ENCODE measurements at places on chromosomes 1 and 21.

DNA sequence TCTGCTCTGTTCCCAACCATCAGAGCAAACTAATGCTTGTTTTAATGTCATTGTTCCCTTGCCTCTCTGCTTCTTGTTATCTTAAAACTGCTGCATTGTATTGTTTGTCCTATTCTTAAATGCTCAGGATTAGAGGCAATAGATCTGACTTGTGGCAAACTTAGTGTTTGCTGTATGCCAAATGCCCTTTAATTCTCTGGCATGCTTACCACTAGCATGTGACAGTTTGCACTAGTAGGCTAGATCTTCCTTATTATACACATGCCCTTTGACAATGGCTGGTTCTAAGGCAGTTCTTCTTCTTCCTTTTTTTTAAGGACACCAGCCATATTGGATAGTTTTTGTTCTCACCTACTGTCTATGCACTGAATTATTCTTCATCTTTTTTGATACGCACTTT, 30.1 kb downstream of the PALMD start:
- no peak for DNase-seq

GRCh38 chr1:244450597-244451538, 841 bp downstream of the ADSS2 start:
- DNase-seq, result peak; percentile 29

- DNase-seq, result no peak
Measured at GRCh38 chr1:164922585-164922984, 363.6 kb downstream of the PBX1 start.

DNA sequence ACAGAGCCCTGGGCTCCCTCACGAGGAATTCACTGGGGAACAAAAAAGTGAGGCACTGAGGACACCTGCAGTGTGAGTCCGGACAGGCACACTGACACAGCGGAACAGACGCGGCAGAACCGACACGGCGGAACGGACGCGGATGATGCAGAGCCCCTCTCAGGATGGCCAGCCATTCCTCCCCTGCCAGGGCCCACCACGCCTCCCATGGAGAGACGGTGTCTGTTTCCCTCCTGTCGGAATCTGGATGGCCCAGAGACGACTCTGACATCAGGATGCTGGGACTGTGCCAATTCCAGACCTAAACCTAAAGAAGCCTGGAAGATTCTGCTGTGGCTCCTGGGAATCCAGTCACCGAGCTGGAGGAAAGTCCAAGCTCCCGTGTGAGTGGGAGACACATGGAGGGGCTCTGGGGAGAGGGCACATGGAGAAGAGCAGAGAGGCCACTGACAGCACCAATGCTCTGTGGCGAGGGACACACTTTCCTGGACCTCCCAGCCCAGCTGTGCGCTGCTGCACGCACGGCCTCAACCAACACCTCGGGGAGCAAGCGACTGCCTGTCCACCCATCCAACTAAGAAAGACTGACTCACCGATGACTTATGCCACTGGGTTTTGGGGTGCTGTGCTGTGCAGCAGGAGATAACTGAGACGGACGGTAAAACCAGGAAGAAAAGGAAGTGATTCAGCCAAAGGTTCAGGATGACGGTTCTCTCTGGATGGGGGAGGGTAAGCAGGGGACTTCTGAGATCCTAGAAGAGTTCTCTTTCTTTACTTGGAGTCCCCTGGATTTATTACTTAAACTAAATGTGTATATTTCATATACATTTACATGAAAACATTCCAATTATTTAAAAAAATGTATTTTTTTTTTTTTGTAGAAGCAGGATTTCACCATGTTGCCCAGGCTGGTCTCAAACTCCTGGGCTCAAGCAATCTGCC, 23.3 kb downstream of the ZBTB17 start:
- no peak for DNase-seq

DNA sequence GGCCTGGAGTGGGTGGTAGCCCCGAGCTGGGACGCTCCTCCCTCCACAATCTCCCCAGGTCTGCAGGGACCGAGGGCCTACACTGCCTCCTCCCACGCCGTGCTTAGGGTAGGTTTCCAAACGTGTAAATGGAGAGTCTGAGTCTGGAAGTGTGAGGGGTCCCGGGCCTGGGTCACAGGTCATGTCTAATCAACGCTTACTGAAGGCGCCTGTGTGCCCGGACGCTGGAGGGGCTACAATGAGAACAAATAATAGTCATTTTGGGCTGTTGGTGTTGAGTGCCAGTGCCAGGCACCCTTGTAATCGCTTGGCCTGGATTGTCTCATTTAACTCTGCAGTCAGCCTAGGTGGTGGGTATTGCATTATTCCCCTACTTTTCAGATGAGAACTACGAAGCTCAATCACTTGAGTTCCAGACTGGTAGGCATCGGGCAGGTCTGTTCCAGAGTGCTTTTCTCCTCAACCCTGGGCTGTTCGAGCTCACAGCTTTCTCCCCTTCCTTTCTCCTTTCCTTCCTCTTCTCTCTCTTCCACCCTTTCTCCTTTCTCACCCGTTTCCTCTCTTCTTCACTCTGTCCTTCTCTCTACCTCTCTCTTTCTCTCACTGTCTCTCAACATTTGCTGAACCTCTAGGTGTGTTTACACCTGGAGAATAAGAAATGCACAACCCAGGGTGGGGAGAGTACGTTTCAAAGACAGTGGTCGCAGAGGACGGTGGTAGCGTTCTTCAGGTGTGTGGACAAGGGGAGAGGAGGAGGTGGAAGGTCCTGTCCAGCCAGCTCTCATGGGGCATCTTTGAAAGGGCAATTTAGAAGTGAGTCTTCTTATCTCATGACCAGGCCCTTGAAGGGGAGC, 883 bp downstream of the SLC66A1 start:
- DNase-seq, result no peak

- no peak for DNase-seq
Measured at GRCh38 chr21:44836666-44837471, 19.0 kb upstream of the SUMO3 start.

DNA sequence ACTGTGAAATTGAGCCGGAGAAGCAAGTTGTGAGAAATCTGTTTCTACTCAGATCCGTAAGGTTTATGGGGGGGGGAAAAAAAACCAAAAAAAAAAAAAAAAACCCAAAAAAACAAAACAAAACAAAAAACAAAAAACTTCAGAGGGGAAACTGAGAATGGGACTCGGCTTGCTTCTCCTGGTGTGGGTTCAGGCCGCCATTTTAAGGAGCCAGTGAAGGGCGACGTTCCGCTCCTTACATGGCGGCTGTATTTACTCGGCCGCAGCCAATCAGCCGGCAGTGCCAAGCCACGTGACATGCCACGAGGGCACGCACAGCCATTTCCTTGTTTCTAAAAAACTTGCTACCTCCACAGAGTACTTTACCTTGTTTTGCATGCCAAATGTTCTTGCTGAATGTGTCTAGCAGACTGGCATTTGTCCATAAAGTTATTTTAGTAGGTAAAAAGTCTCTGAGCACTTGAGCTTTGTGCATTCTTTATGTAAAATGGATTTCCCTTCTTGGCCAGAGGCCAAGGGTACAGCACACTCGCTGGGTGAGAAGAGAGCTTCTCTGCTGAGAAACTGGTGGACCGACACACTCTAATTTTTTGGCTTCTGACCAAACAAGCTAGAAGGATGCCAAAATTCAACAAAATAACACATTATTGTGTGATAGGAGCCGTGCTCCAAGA, 101.8 kb downstream of the NFIA start:
- peak; percentile 88 for DNase-seq

DNA sequence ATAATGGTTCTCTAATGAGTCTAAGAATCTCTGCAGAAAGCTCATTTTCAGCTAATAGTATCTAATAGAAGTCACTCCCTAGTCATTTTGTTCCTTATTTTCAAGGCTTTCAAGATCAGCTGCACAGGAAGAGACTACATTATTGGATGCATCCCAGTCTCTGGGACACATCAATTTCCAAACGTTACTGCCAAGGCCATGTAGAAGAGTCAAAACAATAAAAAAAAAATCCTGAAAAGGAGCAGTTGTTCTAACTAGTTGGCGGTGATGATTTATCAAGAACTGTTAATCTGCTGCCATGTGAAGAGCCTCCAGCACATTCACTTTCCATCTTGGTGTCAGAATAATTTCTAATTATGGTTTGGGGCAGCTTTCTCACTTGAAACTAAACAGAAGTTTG, 5.7 kb downstream of the DDAH1 start:
- DNase-seq, result no peak

- DNase-seq, result no peak
Measured at GRCh38 chr1:94778808-94779207, 41.3 kb upstream of the SLC44A3 start.

DNA sequence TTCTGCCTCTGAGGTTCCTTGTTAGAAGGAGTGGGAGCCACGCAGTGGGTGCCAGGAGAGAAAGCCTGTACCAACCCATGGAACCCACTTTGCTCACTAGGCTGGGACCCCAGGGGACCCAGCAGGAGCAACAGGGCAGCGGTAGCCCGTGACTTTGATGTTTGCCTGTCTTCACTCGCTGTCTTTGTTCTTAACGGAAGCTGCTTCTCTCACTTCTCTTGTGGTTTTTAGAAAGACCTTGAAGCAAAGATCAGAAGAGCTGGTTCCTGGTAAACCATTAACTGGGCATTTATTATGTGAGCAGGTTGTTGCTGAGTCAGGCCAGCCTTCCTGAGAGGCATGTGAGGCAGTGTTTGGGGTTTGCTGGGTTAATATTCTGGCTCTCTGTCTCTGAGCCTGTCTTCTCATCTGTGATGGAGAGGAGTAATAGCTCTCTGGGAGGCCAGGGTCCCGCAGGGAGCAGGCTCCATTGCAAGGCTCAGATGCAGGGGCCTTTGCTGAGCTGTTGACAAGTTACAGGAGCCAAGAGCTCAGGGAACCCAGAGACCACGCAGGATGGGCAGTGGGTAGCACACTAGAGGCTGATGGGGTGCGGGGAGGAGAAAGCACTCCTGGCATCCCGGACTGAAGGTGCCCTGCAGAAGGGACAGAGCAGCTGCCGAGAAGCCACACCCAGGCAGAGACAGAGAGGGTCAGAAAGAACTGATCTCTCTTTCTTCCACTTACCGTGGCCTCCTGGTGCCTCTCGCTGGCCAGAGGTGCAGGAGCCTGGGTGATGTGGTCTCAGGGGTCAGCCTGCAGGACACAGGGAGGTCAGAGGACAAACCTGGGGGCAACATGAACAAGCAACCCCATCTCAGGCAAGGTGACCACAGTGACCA, 367.5 kb upstream of the C1orf174 start:
- DNase-seq, result no peak

DNA sequence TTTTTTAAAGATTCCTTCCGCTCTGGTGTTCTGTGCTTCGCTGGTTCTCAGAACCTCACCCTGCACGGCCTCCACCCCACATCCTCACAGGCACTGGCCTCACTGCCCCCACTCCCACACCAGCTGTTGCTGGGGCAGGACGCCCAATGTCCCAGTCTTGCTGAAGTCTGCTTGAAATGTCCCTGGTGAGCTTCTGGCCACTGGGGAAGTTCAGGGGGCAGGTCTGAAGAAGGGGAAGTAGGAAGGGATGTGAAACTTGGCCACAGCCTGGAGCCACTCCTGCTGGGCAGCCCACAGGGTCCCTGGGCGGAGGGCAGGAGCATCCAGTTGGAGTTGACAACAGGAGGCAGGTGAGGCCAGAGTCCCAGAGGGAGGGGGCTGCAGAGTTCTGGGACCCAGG, at the start of gene C1QA:
Gene C1QA (plus strand): TSS at position 276 of the 400 bp plus-strand sequence. CDS start 989 bp downstream, outside the sequence.
- DNase-seq, result no peak

DNA sequence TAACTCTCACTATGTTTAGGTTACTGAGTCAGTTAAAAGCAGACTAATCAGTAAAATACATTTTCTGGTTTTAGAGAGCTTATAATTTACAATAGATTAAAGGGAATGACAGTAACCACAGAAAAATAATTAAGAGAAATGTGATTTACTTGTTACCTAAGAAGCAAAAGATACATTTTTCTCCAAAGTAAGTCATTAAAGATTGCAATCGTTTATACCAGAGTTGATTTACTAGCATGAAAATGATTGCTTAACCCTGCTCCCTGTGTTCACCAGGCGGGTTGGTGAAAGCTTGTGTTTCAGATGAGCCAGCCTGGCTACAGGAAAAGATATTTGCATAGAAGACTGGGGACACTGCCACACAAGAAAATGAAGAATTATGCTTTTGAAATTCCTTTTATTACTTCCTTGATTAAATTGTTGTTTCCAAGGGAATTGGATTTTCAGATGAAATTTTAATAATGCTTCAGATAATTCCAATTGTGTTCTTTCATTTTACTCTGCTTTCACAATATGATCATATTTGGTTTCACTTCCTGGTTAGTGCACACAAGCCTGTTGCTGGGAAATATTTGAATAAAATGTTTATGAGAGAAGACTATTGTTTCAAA, 27.9 kb downstream of the LRRC8B start:
- peak; percentile 75 for DNase-seq

GRCh38 chr1:36109041-36109679, 15.9 kb downstream of the COL8A2 start:
- no peak for DNase-seq

DNA sequence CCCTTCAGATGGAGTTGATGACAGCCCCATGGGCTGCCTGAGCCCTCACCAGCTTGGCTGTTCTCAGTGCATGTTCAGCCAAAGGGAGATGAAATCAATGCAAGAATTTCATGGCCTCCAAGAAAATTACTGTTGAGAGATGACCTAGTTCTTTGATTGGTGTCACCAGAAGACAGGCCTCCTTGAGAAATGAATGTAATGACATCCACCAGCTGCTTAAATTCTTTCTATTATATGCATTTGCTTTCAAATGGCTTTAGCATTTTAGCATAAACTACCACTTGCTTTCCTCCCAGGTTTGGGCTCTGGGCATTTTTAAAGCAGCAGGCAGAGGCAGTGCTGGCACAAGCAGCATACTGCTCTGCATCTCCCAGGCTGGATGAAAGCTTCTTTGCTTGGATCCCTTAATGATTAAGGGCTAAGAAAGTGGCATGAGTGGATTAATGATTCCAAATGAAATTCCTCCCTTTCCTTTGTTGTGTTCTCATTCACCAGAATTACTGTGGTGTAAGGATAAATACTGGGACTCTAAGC, 278.4 kb downstream of the ZNF326 start:
- no peak for DNase-seq

DNA sequence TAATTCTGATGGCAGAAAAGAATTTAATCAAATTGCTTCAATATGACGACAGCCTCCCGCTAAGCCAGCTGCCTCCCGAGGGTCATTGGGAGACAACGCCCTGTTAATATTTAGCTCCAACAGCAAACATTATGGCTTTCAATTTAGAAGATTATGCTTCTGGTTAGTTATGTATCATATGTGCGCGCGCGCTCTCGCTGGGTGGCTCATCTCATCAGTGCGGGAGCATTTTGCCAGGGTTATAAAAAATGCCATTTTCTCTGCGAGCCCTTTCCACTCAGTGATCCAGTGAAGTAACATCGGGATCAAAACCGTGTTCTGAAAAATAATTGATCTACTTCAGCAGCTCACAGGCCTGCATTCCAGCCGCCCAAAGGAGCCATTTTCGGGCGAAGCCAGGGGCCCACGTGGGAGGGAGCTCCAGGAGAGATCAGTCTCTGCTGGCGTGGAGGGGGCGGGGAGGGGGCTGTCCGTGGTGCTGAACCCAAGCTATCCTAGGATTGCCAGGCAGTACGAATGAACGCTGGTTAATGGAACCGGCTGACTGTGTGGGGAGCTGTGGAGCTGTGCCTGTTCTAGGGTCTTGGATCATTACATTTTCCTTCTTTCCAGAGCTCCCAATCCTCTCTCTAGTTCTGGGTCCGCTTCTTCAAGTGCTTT, 219.1 kb upstream of the ZC3H12A start:
- no peak for DNase-seq

- DNase-seq, result no peak
Measured at GRCh38 chr1:35080171-35080854, 1.1 kb downstream of the ZMYM1 start.
